ENCODE measurements at places on chromosomes 1 and 21. TPM values are rescaled to one million over a fixed set of nuclear protein-coding genes. Genes with fewer than 3 reads are reported as not detected.

The CYP4Z1 gene
- not detected for total RNA-seq

The MCOLN3 gene
- under 0.01 TPM for total RNA-seq

The C4BPA gene
- not detected for total RNA-seq

The PTGER3 gene
- 1.9 TPM for total RNA-seq

GRCh38 chr1:183512450-183512849 is 40.2 kb downstream of the SMG7 start:
- DNase-seq: no peak

- DNase-seq: peak; percentile 56
Observed at GRCh38 chr1:84202126-84202525, 58.1 kb downstream of the PRKACB start.

- DNase-seq: no peak
Observed at GRCh38 chr1:231099311-231099710, 59.3 kb upstream of the FAM89A start.

GRCh38 chr1:9115351-9116205 is 13.3 kb downstream of the GPR157 start:
- no peak for DNase-seq

The FAAH gene
- total RNA-seq: 14.8 TPM

DNA sequence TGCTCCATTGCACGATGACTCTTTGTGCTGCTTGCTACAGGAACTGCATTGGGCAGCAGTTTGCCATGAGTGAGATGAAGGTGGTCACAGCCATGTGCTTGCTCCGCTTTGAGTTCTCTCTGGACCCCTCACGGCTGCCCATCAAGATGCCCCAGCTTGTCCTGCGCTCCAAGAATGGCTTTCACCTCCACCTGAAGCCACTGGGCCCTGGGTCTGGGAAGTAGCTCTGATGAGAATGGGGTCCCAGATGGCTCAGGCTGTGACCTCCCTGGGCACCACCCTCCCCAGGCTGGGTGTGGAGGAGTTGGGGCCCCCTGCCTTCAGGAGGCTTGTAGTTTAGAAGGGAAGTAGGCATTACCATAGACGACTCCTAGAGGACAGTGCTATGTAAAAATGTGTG is 19.7 kb downstream of the CYP4B1 start:
- no peak for DNase-seq

The TCP10L gene
- total RNA-seq: 0.27 TPM

The FCRL2 gene
- under 0.01 TPM for total RNA-seq

GRCh38 chr1:3282656-3283430 is 171.6 kb upstream of the ARHGEF16 start:
- DNase-seq: no peak

The TMEM51 gene
- 0.54 TPM for total RNA-seq

GRCh38 chr1:110785612-110786011 is 87.3 kb upstream of the CD53 start:
- no peak for DNase-seq

DNA sequence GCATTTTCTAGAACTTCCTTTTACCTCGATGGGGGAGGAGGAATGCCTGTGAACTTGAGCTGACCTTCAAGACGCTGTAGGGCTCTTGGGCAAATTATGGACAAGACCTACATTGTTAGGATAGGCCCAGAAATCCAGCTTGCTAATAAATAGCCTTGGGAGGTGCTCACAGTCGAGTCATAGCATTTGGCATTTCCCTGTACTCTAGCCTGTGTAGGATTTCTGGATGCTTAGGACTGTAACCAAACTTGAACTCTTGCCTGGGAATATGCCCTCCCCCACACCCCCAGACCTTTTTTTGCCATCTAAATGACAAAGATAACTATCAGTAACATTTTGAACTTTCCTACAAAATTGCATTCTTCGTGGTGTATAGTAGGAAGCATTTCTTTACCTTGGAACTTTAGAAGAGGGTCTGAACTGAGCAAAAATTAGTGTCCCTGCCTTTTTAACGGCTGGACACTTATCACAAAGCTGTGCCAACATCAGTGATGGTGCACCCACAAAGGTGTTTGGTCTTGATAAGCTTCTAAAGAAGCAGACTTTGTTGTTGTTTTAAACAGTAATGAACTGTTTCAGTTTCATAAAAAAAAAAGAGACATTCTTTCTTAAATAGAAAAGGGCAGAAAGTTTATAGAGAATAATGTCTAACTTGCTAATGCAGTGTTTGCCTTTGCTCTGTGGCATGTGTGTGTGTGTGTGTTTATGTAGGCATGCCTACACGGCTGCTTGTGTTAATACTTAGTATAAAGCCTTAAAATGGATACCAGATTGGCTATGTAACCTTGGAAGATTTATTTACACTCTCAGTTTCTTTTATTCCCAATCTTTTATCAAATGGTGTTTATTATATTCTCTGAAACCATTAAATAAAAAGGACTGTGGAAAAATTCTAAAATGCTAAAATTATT is 88.2 kb downstream of the NFIA start:
- peak; percentile 51 for DNase-seq

The NBPF8 gene
- total RNA-seq: 15.3 TPM

DNA sequence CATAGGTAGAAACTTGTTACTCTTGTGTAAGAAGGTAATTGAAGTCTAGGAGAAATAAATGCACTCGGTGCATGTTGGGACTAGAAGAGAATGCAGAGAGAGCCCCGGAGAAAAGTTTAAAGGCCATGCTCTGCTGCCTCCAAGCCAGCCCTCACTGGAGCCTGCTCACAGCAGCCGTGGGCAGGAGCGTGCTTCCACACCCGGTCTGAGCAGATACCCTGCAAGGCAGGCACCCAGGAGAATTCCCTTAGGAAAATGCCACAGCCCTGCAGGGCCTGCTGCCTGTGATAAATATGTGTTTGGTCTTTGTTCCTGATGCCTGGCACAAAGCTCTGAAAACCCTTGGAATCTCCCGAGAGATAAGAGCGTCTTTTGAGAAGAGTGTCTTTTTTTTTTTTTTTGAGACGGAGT is 22.8 kb downstream of the C2CD2 start:
- no peak for DNase-seq

DNA sequence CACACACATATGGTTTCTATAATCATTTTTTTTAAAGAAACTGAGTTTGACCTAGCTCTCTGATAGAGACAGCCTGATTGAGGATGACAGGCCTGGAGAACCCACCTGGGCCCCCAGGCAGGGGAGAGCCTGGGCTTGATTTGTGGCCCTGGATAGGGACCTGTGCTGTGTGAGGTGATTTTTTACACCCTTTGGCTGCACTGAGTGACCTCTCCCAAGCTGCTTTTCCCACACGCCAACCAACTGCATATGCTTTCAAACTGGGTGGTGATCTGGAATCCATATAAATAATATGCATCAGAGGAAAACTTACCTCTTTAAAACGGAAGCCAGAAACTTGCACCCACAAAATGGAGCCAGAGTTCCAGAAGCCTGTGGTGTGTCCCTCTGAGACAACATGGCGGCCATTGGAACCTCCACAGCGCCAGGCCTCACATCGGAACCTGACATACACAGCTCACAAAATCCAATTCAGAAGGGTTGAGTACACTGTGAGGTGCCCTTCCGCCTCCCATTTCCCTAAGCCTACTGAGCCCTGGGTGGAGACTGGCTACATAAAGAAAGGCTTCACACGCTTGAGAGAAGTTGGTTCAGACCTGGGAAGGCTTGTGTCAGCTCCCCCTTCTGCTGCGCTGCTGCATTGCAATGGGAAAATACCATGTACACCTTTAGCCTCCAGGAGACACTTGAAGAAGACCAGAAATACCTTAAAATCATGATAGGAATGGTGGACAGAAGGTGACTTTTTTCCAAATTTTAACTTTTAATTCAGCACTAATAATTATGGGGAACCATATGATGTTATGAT is 160.7 kb downstream of the HHIPL2 start:
- DNase-seq: no peak

DNA sequence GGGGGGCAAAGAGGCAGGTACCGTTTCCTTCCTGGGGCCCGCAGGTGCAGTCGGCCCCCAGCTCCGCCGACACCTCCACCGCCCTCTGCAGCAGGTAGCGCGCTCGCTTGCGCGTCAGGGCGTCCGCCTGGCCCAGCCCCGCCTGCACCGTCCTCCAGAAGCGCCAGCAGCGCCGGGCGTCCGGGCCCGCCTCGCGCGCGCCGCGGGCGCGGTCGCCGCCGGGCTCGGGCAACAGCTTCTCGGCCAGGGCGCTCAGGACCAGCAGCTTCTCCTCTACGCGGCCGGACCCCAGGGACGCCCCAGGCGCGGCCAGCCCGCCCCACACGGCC is 863 bp downstream of the TARBP1 start:
- DNase-seq: no peak
